Sigmoid colon (tissue), 7 donors: ENCODE measurements at places on chromosomes 2 and 18. TPM values are rescaled to one million over a fixed set of nuclear protein-coding genes. Genes with fewer than 3 reads are reported as not detected.

SERPINB11 gene
- not detected for total RNA-seq

- H3K36me3 ChIP-seq = no peaks in the 10 kb centered on the region
- no peaks in the 10 kb centered on the region for H3K27me3 ChIP-seq
- no peaks in the 10 kb centered on the region for H3K4me1 ChIP-seq
These were observed 47.0 kb downstream of the NPPC start for GRCh38 chr2:231879216-231879615.

DNA sequence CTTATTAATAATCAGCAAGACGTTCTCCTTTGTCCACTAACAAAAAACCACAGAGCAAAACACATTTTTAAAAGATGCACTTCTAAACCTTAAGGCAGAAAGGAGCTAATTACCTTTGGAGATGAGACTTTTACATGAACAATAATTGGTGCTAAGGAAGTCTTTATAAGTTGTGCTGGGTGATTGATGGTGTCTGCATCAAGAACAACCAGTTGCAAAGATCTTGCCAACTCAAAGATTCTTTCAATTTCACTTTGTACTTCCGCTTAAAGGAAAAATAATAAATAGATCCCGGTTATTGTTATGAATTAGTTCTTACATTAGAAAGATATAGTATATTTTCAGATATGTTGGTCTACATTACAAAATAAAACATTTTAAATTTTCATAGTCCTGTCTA, 26.9 kb upstream of the ARL5A start:
- H3K27me3 ChIP-seq = no peaks in the 10 kb centered on the region
- no peak overlapping the region for H3K4me3 ChIP-seq
- DNase-seq = no peak
- no peaks in the 10 kb centered on the region for H3K36me3 ChIP-seq
- H3K27ac ChIP-seq = no peak overlapping the region

DNA sequence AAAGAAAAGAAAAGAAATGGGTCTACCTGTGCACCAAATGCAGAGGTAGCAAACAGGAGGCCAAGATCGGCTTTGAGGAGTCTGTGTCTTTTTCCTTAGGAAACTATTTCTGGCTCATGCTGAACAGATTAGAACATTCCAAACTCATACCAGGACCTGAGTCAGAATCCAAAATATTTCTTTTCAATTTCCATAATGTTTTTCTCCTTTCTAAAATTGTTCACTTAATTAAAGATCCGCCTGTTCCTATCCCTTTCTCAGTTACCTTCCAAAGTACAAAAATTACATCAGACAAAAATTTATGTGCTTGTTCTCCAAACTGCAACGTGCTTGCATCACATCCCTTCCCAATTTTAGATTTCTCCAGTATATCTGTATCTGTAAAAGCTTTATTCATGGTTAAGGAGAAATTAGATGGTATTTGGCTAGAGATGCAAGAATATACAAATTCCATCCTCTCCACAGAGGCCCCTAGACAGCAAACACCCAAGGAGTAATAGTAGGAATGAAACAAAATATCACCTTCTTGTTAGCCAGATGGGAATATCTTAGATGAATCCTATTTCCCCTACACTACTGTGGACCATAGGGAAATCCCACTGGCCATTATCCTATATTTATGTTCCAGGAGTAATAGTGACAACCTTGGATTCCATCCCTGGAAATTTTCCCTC, 130.6 kb downstream of the LNPK start:
- H3K27me3 ChIP-seq = no peaks in the 10 kb centered on the region
- H3K4me1 ChIP-seq = peaks cover 9% of the 10 kb centered on the region
- no peak overlapping the region for H3K4me3 ChIP-seq
- H3K27ac ChIP-seq = no peak overlapping the region
- no peak for DNase-seq
- H3K36me3 ChIP-seq = no peaks in the 10 kb centered on the region

CDH2 gene
- 8.2 TPM for total RNA-seq

GRCh38 chr2:209845666-209846065, 74.0 kb downstream of the UNC80 start:
- no peaks in the 10 kb centered on the region for H3K4me1 ChIP-seq
- no peaks in the 10 kb centered on the region for H3K36me3 ChIP-seq
- H3K27ac ChIP-seq = no peak overlapping the region
- H3K27me3 ChIP-seq = no peaks in the 10 kb centered on the region
- DNase-seq = no peak

ITPRIPL1 gene
- total RNA-seq = 0.83 TPM

GALNT3 gene
- total RNA-seq = 0.16 TPM

CHRNA1 gene
- not detected for total RNA-seq

CNTNAP5 gene
- 1.4 TPM for total RNA-seq

- H3K4me3 ChIP-seq = no peak overlapping the region
- H3K4me1 ChIP-seq = peaks cover 17% of the 10 kb centered on the region
- H3K27ac ChIP-seq = no peak overlapping the region
- DNase-seq = no peak
These were observed 254.1 kb upstream of the RASGRP3 start for GRCh38 chr2:33222309-33222708.

- H3K4me1 ChIP-seq = no peaks in the 10 kb centered on the region
- no peak overlapping the region for H3K27ac ChIP-seq
- H3K36me3 ChIP-seq = no peaks in the 10 kb centered on the region
- no peak overlapping the region for H3K4me3 ChIP-seq
- no peaks in the 10 kb centered on the region for H3K27me3 ChIP-seq
- no peak for DNase-seq
These were observed 102.0 kb downstream of the HNMT start for GRCh38 chr2:138066139-138066806.

DNA sequence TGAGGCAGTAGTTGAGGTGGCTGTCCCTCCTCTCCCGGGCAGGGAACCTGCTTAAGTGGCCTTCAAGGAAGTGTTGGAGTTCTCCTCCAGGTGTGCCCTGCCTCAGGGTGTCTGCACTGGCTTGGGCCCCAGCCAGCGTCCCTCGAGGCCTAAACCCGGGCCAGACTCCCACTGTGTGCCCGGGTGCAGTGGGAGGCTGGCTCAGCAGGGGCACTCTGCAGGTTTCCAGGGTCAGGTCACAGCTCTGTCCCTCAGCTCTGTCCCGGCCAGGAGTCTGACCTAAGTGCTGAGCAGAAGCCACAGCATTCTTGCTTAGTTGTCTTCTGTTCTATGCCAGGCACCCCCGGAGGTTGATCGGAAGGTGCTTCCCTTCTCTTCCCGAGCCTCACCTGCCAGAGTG, 69.0 kb upstream of the OTOS start:
- no peaks in the 10 kb centered on the region for H3K36me3 ChIP-seq
- no peaks in the 10 kb centered on the region for H3K4me1 ChIP-seq
- no peak overlapping the region for H3K4me3 ChIP-seq
- DNase-seq = peak; percentile 39

DNA sequence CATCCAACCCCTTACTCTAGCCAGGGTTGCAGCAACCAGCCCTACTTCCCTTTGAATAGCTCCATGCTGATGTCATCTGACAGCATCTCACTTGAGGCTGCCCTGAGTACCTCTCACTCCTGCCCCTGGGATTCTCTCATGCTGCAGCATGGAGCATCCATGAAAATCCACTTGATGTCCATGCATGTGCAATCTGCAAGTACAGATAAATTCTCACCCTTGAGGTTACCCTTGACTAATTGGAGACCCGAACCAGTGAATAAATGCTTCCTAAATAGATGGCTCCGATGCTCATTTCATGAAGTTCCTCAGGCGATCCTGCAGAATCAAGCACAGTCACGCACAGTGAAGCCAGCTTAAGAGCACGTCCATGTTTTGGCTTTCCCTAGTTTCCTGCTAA, 298.3 kb downstream of the RBM43 start:
- H3K27ac ChIP-seq = no peak overlapping the region
- no peaks in the 10 kb centered on the region for H3K4me1 ChIP-seq
- H3K27me3 ChIP-seq = no peaks in the 10 kb centered on the region
- no peak overlapping the region for H3K4me3 ChIP-seq

- H3K4me3 ChIP-seq = no peak overlapping the region
- H3K27ac ChIP-seq = no peak overlapping the region
- no peaks in the 10 kb centered on the region for H3K36me3 ChIP-seq
- DNase-seq = no peak
- H3K4me1 ChIP-seq = peaks cover 31% of the 10 kb centered on the region
- H3K27me3 ChIP-seq = no peaks in the 10 kb centered on the region
These were observed 165.9 kb downstream of the UXS1 start for GRCh38 chr2:106028192-106028591.

DNA sequence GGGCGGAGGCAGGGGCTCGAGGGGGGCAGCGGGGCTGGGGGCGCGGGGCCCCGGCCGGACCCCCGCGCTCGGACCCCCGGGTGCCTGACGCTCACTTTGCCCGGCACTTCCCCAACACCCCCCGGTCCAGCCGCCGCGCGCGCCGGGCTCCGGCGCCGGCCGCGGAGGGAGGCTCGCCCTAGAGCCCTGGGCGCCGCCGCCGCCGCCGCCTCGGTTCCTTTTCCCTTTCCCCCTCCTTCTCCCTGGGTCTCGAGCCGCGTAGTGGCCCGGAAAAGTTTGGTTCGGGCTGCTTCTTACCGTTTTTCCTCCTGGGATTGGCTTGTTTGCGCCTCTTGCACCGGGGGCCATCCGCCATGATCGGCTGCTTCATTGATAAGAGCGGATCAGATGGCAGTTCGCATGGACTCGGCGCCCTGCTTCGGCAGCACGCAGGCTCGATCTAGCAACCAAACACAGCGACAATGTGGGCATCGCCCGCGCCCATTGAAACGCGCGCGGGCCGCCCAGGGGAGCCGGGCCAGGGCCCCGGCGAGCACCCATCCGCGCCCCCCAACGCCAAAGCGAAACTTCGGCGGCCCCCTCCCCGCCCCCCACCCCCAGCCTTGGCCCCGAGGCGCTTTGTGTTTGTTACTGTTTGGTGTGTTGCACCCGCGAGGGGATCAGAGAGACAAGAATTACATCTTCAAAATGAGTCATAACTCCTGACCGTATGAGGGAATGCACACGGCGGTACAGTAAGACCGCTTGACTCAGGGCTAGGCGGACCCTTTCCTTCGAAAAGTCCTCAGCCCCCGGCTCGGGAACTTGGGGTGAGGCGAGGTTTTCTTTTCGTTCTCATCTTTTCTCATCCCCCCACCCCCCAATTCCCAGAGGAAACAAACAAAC, 2.7 kb downstream of the ZEB2 start:
- peak; percentile 84 for DNase-seq
- H3K36me3 ChIP-seq = no peaks in the 10 kb centered on the region
- H3K4me3 ChIP-seq = peak overlapping the region; percentile 65
- no peaks in the 10 kb centered on the region for H3K4me1 ChIP-seq
- peak overlapping the region; percentile 86 for H3K27ac ChIP-seq
- H3K27me3 ChIP-seq = peaks cover 81% of the 10 kb centered on the region

DES gene
- 13,684 TPM for total RNA-seq

ADGRF3 gene
- total RNA-seq = 0.28 TPM

GRCh38 chr18:58495207-58495606, 133.7 kb downstream of the ALPK2 start:
- no peak overlapping the region for H3K4me3 ChIP-seq
- H3K36me3 ChIP-seq = no peaks in the 10 kb centered on the region
- H3K4me1 ChIP-seq = no peaks in the 10 kb centered on the region
- no peaks in the 10 kb centered on the region for H3K27me3 ChIP-seq

GRCh38 chr2:195044801-195045200, 612.2 kb upstream of the SLC39A10 start:
- H3K4me1 ChIP-seq = no peaks in the 10 kb centered on the region
- no peak for DNase-seq
- no peak overlapping the region for H3K4me3 ChIP-seq

- H3K27me3 ChIP-seq = no peaks in the 10 kb centered on the region
- H3K4me3 ChIP-seq = no peak overlapping the region
- DNase-seq = no peak
These were observed 62.6 kb downstream of the C18orf63 start for GRCh38 chr18:74378179-74378682.

DNA sequence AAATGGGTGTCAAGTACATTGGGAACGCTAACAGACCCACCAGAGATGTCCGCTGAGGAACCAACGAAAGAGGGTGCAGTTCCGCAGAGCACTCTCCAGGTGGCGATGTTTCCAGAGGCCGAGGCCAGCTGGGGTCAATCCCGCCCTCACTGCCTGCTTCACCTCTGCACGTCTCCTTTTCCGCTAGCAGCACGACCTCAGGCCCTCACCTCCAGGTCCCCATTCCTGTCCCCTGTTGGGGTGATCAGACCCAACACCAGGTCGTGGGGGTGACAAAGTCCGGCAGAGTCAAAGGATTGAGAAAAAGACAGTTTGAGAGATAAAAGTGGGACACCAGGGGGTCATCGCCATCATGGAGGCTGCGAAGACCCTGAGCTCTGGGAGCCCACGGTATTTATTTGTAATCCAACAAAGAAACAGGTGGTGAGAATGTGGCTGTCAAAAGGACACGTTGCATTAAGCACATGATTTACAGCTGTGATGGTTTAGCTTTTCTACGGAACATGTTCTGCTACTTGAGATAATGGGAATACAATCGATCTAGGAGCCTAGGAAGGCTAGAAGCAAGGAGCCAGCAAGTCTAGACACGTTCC, 27.3 kb downstream of the ZAP70 start:
- peaks cover 5% of the 10 kb centered on the region for H3K4me1 ChIP-seq
- no peaks in the 10 kb centered on the region for H3K27me3 ChIP-seq
- H3K4me3 ChIP-seq = no peak overlapping the region
- no peak overlapping the region for H3K27ac ChIP-seq

CD226 gene
- 0.36 TPM for total RNA-seq

DNA sequence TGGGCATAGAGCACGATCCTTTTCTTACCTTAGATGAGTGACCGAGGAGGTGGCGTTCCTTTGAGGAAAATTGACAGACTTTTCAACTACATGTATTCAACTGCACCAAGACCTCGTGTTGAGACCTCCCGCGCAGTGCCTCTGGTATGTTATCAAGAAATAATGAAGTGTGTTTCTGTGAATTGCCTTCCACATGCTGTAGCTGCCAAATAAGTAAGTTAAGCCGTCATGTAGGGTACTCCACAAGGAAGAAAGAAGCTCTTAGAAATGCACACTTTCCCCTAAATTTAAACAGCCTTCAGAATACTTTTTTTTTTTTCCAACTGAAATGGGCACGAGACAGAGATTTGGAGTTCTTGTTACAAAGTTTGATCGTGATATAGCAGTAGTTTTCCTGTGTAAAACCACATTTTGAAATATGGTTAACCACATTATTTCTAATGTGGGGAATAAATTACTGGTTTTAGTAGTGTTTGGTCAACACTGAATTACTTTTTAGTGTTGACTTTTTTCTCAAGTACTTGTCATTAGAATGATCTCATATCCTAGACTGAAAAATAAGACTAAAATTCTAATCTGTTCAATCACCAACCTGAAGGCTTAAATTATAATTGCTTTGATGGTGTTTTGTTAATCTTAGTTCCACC, 30.5 kb downstream of the PDK1 start:
- no peaks in the 10 kb centered on the region for H3K27me3 ChIP-seq
- H3K4me3 ChIP-seq = no peak overlapping the region
- no peak for DNase-seq
- no peaks in the 10 kb centered on the region for H3K36me3 ChIP-seq
- no peak overlapping the region for H3K27ac ChIP-seq
- no peaks in the 10 kb centered on the region for H3K4me1 ChIP-seq

SLC4A3 gene
- 1.1 TPM for total RNA-seq
